Ovary (tissue), 10 donors: ENCODE measurements at places on chromosomes 7 and 10. TPM values are rescaled to one million over a fixed set of nuclear protein-coding genes. Genes with fewer than 3 reads are reported as not detected.

DNA sequence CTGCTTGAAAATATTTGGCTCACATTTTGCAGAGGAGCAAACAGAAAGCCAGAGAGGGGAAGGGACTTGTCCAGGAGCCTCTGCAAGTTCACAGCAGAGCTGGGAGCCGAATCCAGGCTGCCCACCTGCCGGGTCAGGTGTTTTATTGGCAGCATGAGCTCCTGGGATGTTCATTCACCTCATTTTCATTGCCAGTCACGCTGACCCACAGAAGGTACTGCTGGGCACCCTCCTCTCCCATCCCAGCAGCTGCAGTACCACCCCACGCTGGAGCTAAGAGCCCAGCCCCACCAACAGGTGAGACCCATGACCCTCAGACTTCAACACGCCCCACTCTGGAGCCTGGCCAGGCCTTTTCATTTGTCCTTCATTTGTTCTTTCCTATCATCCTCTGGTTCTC, 102.7 kb downstream of the GRID1 start:
- DNase-seq = no peak

DNA sequence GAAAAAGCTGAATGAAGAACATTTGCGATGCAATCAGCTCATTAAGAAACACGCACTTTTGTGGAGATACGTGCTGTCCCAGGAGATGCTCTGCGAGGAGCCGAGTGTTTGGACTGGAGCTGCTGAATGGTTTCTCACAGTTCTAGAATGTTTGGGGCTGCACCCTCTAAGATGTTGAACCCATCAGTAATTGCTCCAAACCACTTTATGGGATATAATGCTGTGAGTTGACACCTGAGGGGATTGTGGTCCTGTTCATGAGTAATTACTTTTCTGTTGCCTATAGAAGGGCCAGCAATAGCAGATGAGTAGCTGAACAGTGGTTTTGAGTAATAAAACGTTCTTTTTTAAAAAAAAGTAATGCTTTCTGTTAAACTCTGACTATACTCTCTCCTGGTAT, 63.1 kb downstream of the IKZF1 start:
- no peak for DNase-seq

DNA sequence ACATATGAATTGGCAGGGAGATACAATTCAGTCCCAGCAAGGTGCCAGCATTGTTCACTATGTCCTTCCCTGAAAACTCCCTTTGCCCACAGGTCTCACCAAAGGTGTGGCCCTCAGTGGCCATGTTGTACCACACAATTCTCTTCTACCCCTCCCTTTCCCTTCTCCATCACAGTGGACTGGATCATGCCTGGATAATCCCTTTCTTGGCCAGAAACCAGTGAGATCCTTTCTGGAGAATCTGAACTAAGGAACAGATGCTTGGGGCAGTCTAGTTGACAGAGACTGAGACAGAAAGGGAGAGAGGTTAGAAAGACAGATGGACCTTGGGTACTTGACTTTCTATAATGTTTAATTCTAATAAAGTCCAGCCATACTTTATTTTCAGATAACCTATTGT, 9.5 kb downstream of the NMT2 start:
- no peak for DNase-seq

DNA sequence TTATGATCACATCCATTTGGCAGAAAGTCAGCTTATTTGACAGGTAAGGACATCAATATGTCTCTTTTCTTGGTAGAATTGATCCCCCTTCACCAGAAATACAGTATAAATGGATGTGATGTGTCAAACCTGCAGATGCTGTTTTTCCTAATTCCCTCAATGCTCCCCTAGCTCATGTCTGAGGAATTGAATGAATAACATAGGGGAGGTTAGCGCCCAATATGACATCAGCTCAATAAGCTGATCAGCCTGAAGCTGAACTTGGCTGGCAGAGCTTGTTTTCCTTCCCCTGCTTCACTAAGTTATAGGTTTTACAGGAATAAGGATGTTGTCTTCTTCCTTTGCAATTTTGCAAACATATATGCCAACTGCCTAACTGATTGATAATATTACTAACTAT, 132.5 kb downstream of the REEP3 start:
- no peak for DNase-seq

DNA sequence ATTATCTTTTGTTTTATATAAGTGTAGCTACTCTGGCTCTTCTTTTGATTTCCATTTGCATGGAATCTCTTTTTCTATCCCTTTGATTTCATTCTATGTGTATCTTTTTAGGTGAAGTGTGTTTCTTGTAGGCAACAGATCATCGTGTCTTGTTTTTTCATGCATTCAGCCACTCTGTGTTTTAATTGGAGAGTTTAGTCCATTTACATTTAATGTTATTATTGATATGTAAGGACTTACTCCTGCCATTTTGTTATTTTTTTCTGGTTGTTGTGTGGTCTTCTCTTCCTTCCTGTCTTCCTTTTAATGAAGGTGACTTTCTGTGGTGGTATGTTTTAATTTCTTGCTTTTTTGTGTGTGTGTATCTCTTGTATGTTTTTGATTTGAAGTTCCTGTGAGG, 81.6 kb downstream of the BBS9 start:
- DNase-seq = no peak

The GPR26 gene
- polyA plus RNA-seq = not detected

The LEP gene
- polyA plus RNA-seq = 0.87 TPM

DNA sequence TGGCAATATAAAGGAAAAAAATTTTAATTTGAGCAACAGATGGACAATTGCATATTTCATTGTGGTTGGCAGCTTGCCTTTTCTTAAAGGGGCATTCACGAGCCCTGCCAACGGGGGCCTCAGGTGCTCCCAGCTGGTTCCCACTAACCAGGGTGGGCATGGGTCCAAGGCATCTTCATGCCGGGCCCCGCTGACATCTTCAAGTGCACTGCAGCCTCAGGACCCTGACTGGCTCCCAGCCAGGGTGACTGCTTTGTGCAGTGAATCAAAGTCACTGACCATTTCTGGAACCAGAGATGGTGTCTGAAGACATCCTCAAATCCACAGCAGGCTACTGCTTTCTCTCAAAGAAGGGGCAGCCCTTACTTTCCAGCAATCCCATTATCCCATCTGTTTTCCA, 275.2 kb upstream of the MGMT start:
- DNase-seq = peak; percentile 26

- DNase-seq = no peak
These were observed 180.5 kb upstream of the PRSS58 start for GRCh38 chr7:142438235-142438922.

DNA sequence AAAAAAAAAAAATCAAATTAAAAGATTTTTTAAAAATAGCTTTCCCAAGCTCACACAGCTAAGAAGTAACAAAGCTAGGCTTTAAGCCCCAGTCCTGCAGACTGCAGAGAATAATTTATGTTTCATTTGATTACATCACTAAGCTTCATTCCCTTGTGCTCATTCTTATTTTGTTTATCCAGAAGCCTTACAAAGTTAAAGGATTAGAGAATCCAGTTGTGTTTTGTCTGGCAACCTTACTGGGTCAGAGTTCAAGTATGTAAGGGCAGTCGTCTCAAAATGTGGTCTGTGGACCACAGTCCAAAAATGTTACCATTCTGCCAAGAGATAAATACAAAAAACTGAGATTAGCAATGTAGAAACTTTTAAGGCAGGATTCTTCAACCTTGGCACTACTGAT, 32.1 kb upstream of the EZH2 start:
- DNase-seq = no peak

- DNase-seq = no peak
These were observed 15.4 kb downstream of the TFAM start for GRCh38 chr10:58400609-58401008.

DNA sequence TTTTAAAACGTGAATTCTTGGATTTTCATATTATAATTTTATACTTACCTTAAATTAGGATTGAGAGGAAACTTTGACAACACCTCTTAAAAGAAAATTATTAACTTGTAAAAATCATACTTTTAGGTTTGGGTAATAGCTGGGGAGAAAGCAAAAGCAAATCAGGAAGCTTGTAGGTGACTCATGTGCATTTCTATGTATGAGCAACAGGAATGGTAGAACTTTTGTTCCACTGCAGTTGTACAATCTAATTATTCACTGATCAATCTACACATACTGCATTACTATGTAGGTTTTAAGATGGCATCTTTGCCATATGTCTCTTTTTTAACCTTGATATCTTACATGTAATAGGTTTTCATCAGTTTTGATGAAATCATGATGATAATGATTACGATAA, 223.2 kb downstream of the PRKG1 start:
- no peak for DNase-seq

- DNase-seq = no peak
These were observed 9.0 kb downstream of the RPEL1 start for GRCh38 chr10:103254538-103255325.

DNA sequence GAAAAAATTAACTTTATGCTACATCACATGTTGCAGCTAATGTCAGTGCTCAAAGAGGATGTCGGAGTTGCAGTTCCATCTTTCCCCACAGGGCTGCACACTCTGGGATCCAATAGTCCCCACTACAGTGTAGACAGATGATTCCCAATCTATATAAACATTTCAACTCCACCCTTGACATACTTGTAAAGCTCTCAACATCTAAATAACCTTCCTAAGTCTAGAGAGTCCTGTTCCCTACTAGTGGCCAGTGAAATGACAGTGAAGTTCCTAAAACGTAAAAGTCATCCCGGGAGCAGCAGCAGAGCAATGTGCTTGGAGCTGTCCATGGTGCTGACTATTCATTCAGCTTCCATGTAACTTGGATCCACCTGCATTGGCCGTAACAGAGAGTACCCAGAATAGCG, 145.1 kb downstream of the GRM8 start:
- DNase-seq = no peak

GRCh38 chr10:95445223-95445836, 115.8 kb downstream of the SORBS1 start:
- DNase-seq = peak; percentile 48

GRCh38 chr7:46486256-46487206, 565.5 kb upstream of the IGFBP3 start:
- no peak for DNase-seq

The CFAP69 gene
- 6.3 TPM for polyA plus RNA-seq

The ZNF862 gene
- polyA plus RNA-seq = 11.8 TPM

GRCh38 chr10:98567391-98568133, 120.8 kb upstream of the HPS1 start:
- no peak for DNase-seq

- no peak for DNase-seq
These were observed 40.5 kb upstream of the PPIF start for GRCh38 chr10:79306644-79307220.

- DNase-seq = no peak
These were observed 88.3 kb downstream of the GOLGA7B start for GRCh38 chr10:97937928-97938327.

The OR6B1 gene
- not detected for polyA plus RNA-seq

GRCh38 chr10:31698181-31698830, 230.3 kb downstream of the ARHGAP12 start:
- no peak for DNase-seq

- no peak for DNase-seq
These were observed 211.4 kb downstream of the THSD7A start for GRCh38 chr7:11620406-11621253.

The KBTBD2 gene
- 30.8 TPM for polyA plus RNA-seq

DNA sequence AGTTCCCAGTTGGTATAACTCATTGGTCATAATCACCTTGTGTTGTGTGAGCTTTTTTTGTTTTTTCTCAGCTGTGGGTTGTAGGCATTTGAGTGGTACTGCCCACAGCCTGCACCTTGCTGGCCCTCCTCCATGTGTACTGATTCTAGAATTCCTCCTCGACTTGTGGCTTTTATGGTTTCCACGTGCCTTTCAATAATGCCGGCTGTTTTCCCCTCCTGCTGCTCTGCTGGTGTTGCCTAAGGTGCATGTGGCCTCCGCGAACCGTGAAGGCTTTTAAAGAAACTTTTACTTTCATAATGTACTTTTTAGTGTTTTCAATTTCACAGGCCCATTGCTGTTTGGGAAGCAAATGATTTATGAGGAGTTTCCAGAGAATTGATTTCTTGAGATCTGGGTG, 518.0 kb downstream of the REEP3 start:
- no peak for DNase-seq

- no peak for DNase-seq
These were observed 73.9 kb upstream of the PTN start for GRCh38 chr7:137417464-137417863.

The TBC1D12 gene
- polyA plus RNA-seq = 7.7 TPM

The C10orf67 gene
- polyA plus RNA-seq = 0.08 TPM

The PIK3CG gene
- 4.9 TPM for polyA plus RNA-seq

- DNase-seq = no peak
These were observed 113.5 kb downstream of the AHR start for GRCh38 chr7:17411922-17412321.

The GALNT17 gene
- polyA plus RNA-seq = 13.4 TPM

DNA sequence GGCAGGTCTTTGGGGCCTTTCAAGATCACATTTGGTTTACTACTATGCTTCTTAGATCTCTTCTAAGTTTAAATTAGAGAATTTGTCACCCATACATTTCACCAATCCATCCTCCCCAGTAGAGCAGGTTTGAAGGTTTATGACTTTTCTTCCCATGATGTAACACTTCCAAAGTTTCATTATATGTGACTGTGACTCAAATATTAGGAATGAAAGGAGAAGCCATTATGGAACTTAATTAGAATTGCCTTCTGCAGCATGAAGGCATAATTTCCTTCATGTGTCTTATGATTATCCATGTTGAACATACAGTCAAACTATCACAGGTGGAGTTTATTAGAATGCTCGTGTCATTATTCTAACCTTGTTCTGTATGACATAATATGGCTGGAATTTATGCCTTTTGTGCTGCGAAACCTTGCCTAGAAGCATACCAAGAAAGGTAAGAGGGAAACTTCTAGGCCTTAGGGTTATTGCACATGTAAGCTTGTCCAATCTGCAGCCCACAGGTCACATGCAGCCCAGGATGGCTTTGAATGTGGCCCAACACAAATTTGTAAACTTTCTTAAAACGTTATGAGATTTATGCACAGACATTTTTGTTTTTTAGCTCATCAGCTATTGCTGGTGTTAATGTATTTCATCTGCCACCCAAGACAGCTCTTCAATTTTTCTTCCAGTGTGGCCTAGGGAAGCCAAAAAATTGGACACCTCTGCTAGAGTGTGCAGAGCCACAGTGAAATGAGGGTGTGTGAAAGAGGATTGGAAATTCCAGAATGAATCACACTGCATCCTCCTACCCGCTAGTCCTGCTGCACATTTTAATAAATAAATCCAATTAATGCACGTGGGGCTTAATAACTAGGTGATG, 133.6 kb downstream of the TMEM26 start:
- no peak for DNase-seq
